Uterine smooth muscle cell (primary cell): ENCODE measurements at places on chromosomes 16 and 17. TPM values are rescaled to one million over a fixed set of nuclear protein-coding genes. Genes with fewer than 3 reads are reported as not detected.

PIRT gene
- not detected in 2 replicates for total RNA-seq

ABCC3 gene
- total RNA-seq, result 2.2 and 8.7 TPM in 2 replicates

CHD9NB gene
- 0.66 and 2.1 TPM in 2 replicates for total RNA-seq

CCL7 gene
- 0.89 TPM in 1 of 2 replicates, not detected in the other for total RNA-seq

DLX4 gene
- not detected in 2 replicates for total RNA-seq

QRICH2 gene
- 3.0 and 6.2 TPM in 2 replicates for total RNA-seq

AIPL1 gene
- not detected in 2 replicates for total RNA-seq

KCNJ2 gene
- total RNA-seq, result 2.8 and 6.6 TPM in 2 replicates

ITGAD gene
- not detected in 2 replicates for total RNA-seq

WNK4 gene
- 2.9 and 4.3 TPM in 2 replicates for total RNA-seq

CCDC154 gene
- 0.22 and 0.25 TPM in 2 replicates for total RNA-seq

DOC2B gene
- not detected in 2 replicates for total RNA-seq

ZSCAN10 gene
- not detected in 2 replicates for total RNA-seq

MYCBPAP gene
- 1.7 and 2.0 TPM in 2 replicates for total RNA-seq

CIITA gene
- total RNA-seq, result under 0.01 and 0.22 TPM in 2 replicates

YWHAE gene
- 557 and 941 TPM in 2 replicates for total RNA-seq

CCL2 gene
- total RNA-seq, result 6.3 and 12.0 TPM in 2 replicates

TK1 gene
- 84.1 and 209 TPM in 2 replicates for total RNA-seq

MT1E gene
- 109 and 132 TPM in 2 replicates for total RNA-seq

CYLD gene
- 78.8 and 88.2 TPM in 2 replicates for total RNA-seq

MT1F gene
- 0.22 TPM in 1 of 2 replicates, not detected in the other for total RNA-seq

GALR2 gene
- not detected in 2 replicates for total RNA-seq

SRL gene
- total RNA-seq, result under 0.01 and 0.11 TPM in 2 replicates

KLHL10 gene
- total RNA-seq, result 0.12 TPM in 1 of 2 replicates, not detected in the other

ESRP2 gene
- total RNA-seq, result 0.12 and 0.22 TPM in 2 replicates

PYY gene
- not detected in 2 replicates for total RNA-seq

RAB37 gene
- 0.11 TPM in 1 of 2 replicates, not detected in the other for total RNA-seq
